ENCODE measurements at places on chromosomes 11 and 22.

DNA sequence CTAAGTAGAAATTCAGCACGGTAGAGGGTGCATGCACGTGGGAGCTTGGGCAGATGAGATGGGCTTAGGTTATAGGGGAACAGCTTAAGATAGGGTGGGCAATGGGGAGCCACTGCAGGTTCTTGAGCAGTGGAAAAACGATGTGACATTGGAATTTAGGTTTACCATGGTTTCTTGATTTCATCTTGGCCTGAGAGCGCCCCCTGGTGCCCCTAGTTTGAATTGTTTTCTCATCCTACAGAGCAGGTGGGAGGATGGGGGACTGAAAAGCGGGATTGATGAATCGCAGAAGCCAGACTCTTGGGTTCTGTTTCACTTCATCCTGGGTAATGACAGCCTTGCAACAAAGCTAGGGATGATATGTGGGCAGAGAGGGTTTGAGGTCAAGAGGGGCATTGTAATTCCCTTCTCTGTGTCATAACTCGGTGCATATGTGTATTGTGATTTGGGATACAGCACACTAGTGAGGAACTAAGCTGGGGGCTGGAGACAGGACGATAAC is 6.7 kb upstream of the MCAM start:
- DNase-seq, result peak; percentile 88

DNA sequence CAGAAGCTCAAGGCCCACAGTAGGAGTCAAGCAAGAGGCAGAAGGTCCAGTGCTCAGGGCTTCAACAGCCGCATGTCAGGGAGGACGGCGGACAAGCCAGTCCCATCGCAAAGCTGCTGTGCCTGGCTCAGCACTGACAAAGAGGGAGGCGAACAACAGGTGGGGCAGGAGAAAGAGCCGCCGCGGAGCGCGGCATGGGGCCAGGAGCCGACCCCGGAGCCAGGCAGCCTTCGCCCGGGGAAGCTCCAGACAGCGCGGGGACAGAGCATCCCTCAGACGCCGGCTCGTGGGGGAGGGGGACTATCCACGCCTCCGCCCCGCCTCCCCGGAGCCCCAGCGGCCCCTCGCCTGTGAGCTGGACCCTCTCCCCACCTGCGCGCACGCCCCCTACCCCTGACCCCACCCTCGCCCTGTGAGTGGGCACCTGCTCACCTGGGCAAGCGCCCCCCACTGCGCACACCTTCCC is 369 bp downstream of the DHCR7 start:
- DNase-seq, result peak; percentile 49

- no peak for DNase-seq
Measured at GRCh38 chr22:24324137-24324536, 53.5 kb downstream of the SPECC1L start.

DNA sequence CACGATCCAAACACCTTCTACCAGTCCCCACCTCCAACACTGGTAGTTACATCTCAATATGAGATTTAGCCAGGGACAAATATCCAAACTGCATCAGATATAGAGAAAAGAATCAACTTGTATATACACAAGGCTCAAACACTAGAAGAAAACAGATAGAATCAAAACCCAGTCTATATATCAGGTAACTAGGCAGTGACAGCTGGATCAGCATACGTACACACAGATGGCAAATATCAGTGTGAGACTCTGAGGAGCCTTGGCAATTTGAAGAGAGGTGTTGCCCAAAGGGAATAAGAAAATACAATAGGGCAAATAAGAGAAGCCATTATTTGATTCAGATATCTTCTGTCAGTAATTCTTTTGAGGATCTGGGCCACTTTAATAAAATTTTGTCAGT is 951.3 kb upstream of the CHORDC1 start:
- DNase-seq, result no peak

- no peak for DNase-seq
Measured at GRCh38 chr11:34558673-34559072, 45.1 kb upstream of the ELF5 start.

GRCh38 chr11:57568330-57568766 is 876 bp upstream of the UBE2L6 start:
- peak; percentile 94 for DNase-seq

GRCh38 chr22:23376256-23376655 is 195.9 kb downstream of the BCR start:
- peak; percentile 33 for DNase-seq

DNA sequence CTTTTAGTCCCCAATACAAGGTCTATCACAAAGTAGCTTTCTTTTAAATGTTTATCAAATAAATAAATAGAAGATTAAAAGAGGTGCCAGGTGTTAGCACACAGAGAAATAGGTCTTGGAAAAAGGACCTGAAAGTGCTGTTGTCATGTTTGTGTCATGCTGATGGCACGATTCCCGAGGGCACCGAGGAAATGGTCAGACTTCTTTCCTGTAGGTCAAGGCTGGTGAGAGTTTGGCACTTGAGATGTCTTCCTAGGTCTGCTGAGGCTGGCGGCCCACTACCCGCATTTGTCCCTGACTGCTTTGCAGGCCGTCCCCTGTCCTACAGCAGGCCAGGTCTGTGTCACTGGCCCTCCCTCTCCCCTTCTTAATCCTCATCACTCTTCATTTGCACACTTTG is 112.1 kb downstream of the ATXN10 start:
- DNase-seq, result no peak

DNA sequence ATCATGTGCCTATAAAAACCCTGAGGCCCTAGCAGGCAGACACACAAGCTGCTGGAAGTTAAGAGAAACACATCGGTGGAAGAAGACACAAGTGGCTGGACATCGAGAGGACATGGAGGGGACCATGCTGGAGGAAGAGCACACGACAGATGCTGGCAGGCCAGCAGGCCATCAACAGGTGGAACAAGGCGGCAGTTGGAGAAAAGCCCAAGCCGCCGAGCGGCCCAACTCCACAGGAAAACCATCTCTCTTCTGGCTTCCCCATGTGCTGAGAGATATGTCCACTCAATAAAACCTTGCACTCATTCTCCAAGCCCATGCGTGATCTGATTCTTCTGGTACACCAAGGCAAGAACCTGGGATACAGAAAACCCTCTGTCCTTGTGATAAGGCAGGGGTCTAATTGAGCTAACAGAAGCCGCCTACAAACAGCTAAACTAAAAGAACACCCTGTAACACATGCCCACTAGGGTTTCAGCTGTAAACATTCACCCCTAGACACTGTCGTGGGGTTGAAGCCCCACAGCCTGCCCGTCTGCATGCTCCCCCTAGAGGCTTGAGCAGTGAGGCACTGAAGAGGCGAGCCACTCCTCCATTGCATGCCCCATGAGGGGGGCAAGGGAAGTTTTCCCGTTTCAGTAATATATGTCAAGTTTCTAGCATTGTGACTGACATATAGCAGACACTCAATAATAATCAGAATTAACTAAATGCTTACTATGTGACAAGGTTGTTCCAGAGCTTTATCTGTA is 39.0 kb upstream of the MMP20 start:
- DNase-seq, result peak; percentile 16

- no peak for DNase-seq
Measured at GRCh38 chr22:45201678-45202332, 38.1 kb downstream of the NUP50 start.

DNA sequence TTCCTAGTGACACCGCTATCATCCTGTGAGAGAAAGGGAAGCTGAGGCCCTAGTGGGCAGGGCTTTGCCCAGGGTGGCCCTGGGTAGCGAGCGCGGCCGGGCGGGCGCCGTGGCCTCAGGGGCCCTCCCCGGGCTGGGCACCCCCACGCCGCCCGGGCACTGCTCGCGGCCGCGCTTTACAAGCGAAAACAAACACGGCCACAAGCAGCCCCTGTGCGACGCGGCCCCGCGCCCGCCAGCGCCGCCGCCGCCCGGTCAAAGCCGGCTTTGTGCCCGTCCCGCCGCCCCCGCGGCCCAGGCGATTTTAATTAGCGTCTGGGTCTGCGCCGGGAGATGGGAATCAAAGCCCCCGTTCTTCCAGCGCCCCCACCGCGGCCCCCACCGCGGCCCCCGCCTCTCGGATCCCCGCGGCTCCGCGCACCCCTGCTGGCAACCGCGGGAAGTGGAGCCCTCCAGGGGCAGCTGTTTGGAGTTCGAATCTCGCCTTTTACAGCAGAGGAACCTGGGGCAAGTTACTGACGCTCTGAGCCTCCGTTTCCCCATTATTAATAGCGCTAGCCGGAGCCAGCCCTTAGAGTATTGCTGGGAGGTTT is 47.9 kb downstream of the CHRDL2 start:
- no peak for DNase-seq

DNA sequence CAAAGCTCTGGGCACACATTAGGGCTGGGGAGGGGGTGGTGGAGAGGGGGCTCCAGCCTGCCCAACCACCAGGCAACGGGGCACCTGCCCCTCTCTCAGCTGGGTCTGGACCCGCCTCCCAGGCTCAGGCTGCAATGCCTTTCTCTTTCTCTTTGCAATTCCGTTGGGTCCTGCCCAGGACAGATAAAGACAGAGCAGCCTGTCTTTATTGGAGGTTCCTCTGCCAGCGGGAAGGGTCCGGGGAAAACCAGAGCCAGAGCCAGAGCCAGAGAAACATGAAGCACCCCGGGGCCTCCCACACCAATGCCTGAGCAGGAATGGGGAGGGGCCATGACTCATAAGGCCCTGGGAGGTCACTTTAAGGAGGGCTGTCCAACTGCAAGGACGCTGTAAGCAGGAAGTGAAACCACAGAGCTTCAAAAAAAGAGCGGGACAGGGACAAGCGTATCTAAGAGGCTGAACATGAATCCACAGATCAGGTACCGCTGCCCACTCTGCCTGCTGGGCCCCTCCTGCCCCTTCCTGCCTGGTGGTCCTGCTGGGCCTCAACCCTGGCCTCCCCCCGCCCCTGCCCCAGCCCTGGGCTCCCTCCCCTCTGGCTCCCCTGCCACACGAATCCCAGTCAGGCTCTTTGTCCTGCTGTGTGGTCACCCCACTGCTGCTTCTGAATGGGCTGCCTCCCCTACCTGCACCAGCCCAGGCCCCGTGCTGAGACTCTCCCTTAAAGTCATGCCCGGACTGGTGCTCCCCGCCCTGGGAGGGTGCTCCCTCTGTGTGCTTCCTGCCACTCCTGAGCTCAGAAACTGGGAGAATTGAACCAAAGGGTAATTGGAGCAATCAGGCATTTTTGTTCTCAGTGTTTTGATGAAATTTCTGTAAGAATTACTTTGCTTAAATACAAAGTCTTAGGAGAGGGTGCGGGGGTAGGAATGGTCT is at the start of gene APOBEC3B:
Gene APOBEC3B, plus strand, starts transcription at position 356 of the 936 bp plus-strand sequence. Its CDS starts 107 bp downstream, at position 463.
- DNase-seq, result peak; percentile 63

DNA sequence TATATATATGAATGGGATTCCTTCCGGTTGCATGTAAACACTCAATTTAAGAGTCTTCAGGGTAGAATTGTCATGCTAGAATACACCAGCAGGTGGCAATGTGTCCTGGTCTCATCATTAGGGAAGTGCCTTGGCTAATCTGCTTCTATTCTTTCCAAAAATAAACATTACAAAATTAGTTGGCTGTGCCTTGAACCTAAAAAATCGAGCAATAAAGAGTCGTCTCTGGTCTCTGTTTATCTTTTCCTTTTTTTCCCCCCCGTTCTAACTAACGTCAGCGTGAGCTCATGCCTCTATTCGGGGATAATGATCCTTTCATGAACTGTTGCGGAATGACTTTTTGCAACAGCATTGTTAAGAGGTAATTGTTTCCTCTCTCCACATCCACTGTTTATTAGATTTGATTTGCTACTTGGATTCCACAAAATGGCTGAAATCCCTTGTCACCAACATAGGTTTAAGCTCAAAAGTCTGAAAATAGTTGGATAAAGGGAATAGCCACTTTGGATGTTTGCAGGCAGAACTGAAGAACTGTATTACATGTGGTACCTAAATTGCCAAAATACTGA is 1.2 kb upstream of the ARHGEF12 start:
- DNase-seq, result peak; percentile 76

- peak; percentile 45 for DNase-seq
Measured at GRCh38 chr11:128483211-128483788, 104.1 kb downstream of the ETS1 start.

DNA sequence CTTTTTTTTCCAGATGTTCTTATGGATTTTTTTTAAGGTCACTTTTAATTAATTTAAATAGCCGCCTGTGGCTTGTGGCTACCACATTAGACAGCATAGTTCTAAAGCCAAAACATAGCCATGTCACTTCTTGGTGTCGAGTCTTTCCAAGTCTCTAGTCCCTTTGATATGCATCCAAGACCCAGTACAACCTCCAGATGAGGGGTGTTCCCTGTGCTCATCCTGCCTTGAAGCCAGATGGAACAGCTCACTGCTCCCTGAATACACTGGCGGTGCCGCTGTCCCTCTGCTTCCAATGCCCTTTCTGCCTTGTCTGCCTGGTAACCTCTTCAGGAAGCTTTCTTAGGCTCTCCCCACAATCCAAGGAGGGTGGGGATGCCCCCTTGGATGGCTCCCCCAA is 338.0 kb downstream of the TENM4 start:
- no peak for DNase-seq

DNA sequence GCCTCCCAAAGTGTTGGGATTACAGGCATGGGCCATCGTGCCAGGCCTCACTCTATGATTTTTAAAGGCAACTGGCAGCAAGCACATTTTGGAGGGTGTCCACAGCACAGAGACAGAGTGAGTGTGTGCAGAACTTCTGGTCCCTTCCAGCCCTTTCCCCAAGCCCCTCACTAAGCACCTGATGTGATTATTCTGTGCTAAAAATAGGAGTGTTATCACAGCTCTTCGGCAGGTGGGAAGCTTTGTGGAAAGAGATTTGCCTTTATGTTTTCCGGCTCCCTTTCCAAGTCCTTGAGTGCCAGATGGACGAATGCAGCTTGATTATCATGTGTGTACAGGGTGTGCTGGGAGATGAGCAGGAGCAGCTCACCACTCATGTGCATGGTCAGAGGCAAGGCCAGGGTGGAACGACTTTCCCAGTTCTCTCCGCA is 310.8 kb downstream of the DDX10 start:
- no peak for DNase-seq

GRCh38 chr22:29393019-29393608 is 4.7 kb upstream of the AP1B1 start:
- DNase-seq, result no peak

DNA sequence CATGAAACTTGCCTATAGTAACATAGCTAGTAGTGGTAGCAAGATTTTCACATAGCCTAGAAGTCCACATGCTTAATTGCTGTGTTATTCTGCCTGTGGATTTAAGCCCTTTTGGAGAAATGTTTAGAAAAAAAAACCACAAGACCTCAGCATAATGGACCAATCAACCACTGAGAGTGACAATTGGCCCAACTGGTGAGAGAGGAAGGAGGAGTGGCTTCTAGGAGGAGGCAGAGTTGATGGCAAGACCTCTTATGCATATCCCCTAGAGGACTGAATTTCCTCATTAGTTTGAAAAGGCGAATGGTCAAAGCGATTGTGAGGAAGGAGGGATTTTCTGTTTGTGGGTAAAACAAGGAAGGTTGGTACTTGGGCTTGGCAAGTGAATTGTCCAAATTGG is 30.6 kb downstream of the NNMT start:
- DNase-seq, result no peak
